ENCODE measurements at places on chromosomes 6 and 20.

DNA sequence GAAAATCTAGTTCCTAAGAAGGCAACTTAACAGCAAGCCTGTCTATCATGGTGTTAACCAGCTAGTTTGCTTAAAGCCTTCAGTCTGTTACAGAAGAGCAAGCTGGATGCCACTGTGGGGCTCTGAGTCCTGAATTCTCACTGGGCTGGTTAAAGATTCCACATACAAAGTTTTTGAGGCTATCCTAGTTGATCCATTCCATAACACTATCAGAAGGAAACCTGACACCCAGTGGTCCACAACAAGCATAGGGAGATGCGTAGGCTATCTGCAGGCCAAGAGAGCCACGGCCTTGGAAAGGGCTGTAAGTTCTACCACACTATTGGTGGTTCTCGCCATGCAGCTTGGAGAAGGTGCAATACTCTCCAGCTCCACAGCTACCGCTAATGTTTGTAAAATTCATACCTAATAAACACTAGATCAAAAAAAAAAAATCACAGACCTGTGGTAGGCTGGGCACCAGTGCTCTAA is 420 bp upstream of the MCCD1 start:
- no peak for DNase-seq

DNA sequence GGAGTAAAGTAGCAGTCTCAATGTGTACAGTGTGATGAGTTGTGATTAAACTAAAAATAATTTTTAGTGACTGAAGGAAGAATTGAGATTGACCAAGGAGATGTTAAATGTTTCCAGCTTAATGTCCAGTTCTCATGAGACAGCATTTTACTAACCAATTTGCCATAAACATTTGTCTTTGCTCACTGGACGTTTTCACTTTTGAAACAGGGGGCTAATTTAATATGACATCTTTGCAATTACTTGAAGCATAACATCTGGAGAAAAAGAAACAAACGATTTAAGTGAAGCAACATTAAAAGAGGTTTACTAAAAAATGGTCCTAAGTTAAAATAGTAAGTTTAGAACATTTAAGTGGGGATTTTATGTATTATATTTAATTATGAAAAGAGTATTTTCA is 443.8 kb downstream of the BCKDHB start:
- DNase-seq = no peak

GRCh38 chr6:91278416-91278815 is 691.5 kb upstream of the MAP3K7 start:
- DNase-seq = no peak

- DNase-seq = peak; percentile 24
Measured at GRCh38 chr20:52921340-52921739, 50.8 kb upstream of the TSHZ2 start.

DNA sequence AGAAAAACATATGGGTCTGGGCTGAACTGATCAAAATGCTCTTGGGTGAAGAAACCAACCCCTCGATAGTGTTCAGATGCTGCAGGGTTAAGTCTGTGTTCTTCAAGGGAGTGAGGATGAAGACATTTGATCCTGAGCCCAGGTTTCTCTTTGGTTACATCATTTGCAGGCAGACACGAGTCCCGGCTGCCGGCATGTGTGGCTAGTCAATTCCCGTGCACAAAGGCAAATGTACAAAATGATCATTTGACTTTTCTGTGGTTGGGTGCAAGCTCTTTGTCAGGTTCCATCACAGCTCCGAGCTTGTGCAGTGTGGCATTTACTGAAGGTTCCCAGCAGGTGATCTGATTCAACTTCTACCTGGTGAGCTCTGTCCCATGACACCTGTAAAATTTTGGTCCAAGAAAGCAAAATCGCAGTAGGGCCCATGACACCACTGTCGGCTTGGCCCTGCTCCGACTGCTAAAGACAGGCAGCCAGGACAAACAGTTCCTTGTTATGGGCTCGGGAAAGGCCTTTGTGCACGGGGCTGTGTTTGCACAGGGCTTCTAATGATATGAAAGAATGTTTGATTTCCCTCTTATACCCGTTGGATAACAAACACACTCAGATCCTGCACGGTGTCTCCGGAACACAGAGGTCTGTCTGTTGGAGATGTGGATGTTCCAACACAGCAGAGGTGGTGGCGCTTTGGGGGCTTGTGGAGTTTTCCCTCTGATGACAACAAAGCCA is 46.9 kb downstream of the GJA10 start:
- no peak for DNase-seq
